ENCODE measurements at places on chromosomes 5 and 9. TPM values are rescaled to one million over a fixed set of nuclear protein-coding genes. Genes with fewer than 3 reads are reported as not detected.

Gene ADAMTS13
- 1.3 TPM for total RNA-seq

- no peak for DNase-seq
These were observed 297.1 kb downstream of the GADD45G start for GRCh38 chr9:89901920-89902319.

Gene ARHGEF37
- 1.7 TPM for total RNA-seq

Gene NIPAL4
- total RNA-seq, result not detected

DNA sequence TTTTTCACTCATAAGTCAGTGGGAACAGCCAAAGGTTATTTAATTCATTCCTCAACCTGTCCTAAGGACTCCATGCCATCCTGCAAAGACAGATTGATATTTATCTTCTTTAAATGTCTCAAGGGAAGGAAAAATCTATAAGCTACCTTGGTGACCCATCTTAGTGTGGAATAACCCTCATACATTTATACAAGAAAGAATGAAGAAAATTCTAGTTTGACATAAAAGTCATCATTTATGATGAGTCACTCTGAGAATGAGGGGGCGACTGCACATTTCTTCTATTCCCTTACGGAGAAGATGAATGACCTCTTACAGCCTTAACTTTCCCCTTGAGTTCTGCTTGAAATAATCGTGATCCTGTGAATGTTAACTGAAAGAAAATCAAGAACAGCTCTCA lies 26.8 kb upstream of the NUDT12 start:
- no peak for DNase-seq

DNA sequence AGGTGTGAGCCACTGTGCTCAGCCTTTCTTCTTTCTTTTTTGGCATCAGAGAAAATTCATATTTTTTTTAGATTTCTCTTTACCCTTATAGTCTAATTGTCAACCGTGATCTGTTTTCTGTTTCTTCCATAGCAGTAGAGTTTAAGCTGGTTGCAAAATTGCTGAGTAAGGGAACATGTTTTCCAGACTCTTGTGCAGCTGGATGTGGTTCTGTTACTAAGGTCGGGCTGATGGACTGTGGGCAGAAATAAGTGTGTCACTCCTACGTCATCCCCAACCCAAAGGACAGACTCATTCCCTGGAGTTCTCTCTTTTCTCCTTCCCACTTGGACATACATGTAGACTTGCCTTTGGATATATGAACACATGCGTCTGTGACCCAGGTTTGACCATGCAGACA lies 64.1 kb upstream of the GOLM1 start:
- no peak for DNase-seq

Gene C7
- 22.3 TPM for total RNA-seq

GRCh38 chr9:75639971-75640610 lies 250.4 kb upstream of the PCSK5 start:
- no peak for DNase-seq

DNA sequence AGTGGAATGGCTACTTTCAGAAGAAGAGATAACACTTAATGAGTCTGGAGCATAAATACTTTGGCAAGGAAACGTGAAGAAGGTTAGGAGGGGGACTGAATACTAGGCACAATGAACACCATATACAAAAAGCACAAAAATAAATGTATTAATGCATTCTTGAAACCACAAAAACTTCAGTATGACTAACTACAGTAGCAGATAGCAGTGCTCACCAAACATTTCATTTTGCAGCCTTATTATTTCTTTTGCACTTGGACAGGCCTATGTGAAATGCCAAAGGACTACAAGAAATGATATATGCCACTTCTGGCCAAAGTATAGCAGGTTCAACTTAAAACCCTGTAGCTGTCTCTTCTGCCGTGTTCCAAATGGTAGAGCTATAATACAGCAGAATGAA lies 26.3 kb downstream of the UBQLN1 start:
- no peak for DNase-seq

DNA sequence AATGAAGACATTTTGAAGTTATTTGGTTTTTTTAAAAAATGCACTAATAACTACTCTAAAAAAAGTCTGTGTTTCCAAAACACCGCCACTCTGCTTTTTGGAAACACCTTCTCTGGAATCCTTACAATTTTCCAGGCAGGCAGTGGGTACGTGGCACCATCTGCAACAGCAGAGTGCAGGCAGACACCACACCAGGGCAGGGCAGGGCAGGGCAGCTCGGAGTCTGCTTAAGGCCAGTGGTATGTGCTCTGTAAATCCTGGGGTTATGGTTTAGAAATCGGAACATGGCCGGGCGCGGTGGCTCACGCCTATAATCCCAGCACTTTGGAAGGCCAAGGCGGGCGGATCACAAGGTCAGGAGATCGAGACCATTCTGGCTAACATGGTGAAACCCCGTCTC lies 97.6 kb downstream of the TLE1 start:
- no peak for DNase-seq

DNA sequence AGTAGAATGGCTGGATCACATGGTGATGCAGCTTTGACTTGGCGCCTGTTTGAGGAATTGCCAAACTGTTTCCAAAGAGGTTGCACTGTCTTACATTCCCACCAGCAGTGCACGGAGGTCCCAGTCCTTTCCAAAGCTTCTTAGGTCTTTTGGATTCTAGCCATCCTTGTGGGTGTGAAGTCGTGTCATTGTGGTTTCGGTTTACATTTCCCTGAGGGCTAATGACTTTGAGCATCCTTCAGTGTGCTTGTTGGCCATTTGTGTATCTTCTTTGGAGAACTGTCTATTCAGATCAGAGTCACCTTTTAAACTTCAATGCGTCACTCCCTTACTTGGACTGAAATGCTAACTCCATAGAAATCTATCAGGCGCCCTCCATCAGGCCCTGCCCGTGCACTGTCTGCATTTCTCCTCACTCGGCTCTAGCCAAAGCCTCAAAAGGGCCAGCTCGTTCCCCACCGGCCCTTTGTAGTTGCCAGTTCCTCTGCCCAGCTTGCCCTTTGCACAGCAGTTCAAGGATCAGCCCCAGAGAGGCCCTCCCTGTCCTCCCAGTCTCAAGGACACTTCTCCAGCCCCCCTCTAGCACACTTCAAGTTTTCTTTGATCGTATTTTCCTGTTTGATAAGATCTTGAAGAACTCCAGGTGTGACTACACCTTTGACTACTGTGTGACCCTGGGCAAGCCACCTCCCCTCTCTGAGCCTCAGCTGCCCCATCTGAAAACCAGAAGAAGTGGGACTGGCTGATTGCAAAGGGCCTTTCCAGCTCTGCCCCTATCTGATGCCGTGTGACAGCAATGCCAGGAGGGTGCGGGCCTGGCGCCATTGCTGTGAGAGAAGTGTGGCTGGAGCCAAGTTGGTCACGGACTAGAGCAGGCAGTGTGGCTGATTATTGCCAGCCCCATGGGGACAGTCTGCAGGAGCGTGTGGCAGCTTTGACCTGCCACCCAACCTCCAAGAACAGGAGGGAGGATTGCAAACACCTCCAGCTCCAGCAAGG lies 5.6 kb downstream of the HRH2 start:
- DNase-seq, result no peak

GRCh38 chr5:3899093-3899492 lies 303.5 kb downstream of the IRX1 start:
- DNase-seq, result no peak

Gene BHMT2
- total RNA-seq, result 0.50 TPM

- no peak for DNase-seq
These were observed 132.6 kb downstream of the PLK2 start for GRCh38 chr5:58327289-58327688.

DNA sequence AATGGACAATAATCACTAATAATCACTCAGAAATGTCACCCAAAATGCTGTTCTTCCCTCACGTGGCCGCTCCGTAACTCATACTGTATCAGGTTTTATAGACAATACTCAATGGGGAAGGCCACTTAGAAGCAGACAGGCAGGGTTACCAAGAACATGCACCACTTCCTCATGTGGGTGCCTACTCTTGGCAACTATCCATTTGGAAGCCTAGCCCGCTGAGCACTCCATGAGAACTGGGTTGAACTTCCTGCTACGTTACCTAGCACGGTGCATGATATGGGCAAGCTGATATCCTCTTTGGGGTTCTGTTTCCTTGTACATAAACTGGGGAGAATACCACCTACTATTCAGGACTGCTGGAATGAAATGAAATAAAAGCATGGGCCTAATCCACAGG lies 14.3 kb downstream of the DAP start:
- DNase-seq, result no peak

Gene HEMGN
- not detected for total RNA-seq

Gene IL5
- not detected for total RNA-seq

Gene ZNF883
- 4.0 TPM for total RNA-seq

- no peak for DNase-seq
These were observed 37.0 kb upstream of the CRB2 start for GRCh38 chr9:123318961-123319421.

- no peak for DNase-seq
These were observed 13.0 kb upstream of the CYFIP2 start for GRCh38 chr5:157252711-157253465.

GRCh38 chr5:132411304-132412013 lies 41.9 kb downstream of the SLC22A5 start:
- DNase-seq, result no peak

Gene IL13
- not detected for total RNA-seq
